H7 (cell line): ENCODE measurements at places on chromosomes 12 and 14. TPM values are rescaled to one million over a fixed set of nuclear protein-coding genes. Genes with fewer than 3 reads are reported as not detected.

REC8 gene
- total RNA-seq: 5.6 and 5.9 TPM in 2 replicates

ABCC9 gene
- total RNA-seq: not detected in 2 replicates

PAH gene
- total RNA-seq: 0.37 and 0.42 TPM in 2 replicates

EPYC gene
- total RNA-seq: not detected in 2 replicates

SLC8A3 gene
- 0.22 and 0.35 TPM in 2 replicates for total RNA-seq

RTN1 gene
- total RNA-seq: 0.42 and 3.7 TPM in 2 replicates

THAP2 gene
- 3.3 and 8.6 TPM in 2 replicates for total RNA-seq

ETNK1 gene
- 54.2 and 78.6 TPM in 2 replicates for total RNA-seq

TTC6 gene
- total RNA-seq: 0.59 and 0.90 TPM in 2 replicates

AREL1 gene
- 19.6 and 20.0 TPM in 2 replicates for total RNA-seq

- DNase-seq: peak; percentile 87
Measured at GRCh38 chr14:92039063-92039718, 668 bp downstream of the TRIP11 start.

GRCh38 chr12:85872497-85873091 is 1.5 kb upstream of the NTS start:
- peak; percentile 19 for DNase-seq

GRCh38 chr12:111757361-111758119 is 9.2 kb upstream of the ALDH2 start:
- peak; percentile 52 for DNase-seq

- no peak for DNase-seq
Measured at GRCh38 chr14:57171363-57171762, 97.3 kb downstream of the EXOC5 start.

GRCh38 chr12:92860521-92860920 is 68.6 kb downstream of the EEA1 start:
- DNase-seq: no peak

- DNase-seq: no peak
Measured at GRCh38 chr12:90802727-90803126, 152.2 kb downstream of the CCER1 start.

- no peak for DNase-seq
Measured at GRCh38 chr14:76793956-76794355, 18.7 kb downstream of the ANGEL1 start.

GRCh38 chr12:25764409-25764808 is 194.1 kb upstream of the RASSF8 start:
- no peak for DNase-seq

DNA sequence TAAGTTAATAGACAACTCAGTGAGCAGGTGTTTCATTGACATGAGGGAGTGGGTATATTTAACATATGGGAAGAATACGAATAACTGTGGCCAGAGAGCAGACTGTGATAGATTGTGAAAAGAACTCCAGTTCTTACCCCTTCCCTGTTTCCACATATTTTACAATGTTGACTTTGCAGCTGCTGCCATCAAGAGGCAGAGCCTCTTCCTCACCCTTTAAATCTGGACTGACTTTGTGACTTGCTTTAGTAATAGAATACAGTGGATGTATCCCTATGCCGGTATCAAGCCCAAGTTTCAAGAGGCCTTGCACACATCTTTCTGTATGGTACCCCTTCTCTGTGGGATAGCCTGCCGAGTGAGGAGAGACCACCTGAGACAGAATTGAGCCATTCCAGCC is 356.7 kb downstream of the ETNK1 start:
- peak; percentile 12 for DNase-seq

GRCh38 chr14:26984311-26985177 is 386.7 kb upstream of the NOVA1 start:
- no peak for DNase-seq

DNA sequence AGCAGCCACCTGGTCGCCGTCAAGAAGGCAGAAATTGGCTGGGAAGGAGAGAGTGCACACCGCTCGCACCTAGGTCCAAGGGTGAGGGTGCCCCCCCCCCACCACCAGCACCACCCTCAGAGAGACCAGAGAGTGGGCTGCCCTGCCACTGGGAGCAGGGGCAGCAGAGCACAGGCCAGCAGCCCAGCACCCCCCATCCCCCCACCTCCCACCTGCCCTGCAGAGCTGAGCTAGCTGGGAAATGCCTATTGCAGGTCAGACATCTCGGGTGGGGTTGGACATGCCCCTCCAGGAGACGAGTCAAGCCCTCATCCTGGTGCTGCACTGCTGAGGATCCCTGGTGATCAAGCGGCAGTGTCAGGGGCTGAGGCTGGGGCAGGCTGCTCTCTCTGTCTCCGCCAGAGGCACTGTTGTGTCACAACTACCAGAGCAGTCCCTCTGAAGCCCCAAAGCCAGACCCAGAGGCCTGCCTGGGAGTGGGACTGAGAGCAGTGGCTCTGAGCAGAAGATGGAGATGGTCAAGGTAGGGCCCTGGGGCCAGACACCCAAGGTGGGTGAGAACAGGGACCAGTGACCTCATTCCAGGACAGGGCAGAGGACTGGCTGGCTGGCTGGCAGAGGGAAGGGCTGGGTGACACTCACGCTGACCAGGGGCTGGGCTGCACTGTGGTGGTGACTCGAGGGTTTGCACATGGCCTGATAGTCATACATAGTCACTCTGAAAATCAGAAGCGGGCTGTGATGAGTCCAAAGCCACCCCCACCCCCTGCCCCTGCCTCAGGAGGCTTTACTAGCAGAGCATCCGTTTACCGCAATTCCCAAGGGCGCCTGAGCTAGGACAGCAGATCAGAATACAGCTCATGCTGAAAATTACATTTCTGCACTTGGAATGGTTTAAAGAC is 19.7 kb upstream of the LRTM2 start:
- DNase-seq: peak; percentile 82

DNA sequence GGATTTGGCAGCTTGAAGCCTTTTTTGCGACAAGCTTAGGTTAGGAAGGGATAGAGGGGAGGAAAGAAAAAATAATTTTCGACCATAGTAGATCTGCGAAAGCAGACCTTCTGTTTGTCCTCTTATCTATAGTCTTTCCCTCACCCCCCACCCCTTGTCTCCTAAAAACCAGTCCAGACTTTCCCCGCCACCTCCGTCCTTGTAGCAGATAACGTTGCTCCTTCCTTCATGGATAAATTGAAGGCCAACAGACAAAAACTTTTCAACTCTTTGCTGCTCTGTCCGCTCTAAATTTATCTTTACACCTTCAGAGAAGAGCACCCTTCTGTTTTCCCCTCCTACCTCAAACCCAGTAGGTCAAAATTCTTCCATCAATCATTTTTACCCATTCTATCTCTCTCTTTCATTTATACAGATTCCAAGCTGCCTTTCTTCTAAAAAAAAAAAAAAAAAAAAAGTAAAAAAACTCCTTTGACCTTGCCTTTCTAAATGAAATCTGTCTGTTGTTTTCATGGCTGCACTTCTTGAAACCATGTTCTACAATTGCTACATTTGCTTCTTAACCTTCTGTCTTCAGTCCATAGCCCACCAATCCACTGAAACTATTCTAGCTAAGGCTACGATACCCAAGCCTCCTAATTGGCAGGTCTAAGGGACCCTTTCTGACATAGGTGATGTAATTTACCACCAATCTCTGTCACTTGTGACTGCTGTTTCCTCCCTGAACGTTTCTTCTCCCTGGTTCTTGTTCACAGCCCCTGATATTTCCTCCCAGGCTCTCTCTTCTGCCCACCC is 11.1 kb upstream of the NEMF start:
- DNase-seq: no peak

- no peak for DNase-seq
Measured at GRCh38 chr14:39060818-39061437, 42.1 kb downstream of the SEC23A start.

DNA sequence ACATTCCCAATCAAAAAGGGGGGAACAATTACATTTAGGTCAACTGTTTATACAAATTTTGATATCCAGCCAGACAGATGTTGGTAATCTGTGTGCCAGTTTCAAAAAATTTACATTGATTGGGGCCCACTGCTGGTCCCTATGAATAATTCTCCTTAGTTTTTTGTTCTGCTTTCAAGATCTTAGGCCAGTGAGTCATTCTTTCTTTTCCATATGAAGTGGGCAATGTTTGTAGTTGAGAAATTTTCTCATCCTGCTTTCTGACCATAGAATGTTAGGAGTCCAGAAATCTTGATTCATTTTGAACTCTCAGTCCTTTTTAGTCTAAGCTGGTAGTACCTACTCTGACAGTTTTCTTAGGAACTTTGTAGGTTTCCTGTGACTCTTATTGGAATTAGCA is 244.3 kb downstream of the DIO2 start:
- no peak for DNase-seq

DNA sequence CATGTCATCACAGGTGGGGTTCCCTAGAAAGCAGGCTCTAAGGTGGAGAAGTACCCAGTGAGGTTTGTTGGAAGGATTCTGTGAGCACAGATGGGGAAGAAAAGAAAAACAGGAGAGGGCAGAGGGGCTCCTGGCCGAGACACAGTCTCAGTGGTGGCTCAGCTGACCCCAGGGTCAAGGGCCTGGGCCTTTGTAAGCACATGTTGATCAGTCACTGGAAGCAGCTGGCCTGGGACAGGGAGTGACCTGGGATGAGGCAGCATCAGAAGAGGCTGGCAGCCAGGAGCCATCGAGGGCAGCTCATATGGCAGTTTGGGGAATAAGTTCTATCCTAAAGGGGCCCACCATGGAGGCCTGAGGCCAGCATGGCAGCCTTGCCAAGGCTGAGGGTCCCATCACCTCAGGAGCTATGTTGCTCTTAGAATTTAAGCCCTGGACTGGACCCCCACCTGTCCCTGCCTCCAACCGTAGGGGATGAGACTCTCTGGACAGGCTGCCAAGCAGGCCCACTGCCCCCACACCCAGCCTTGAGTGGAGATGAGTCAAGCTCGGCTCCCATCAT is 6.3 kb upstream of the TMEM179 start:
- DNase-seq: no peak

- DNase-seq: no peak
Measured at GRCh38 chr14:99436247-99437180, 44.1 kb downstream of the SETD3 start.

- no peak for DNase-seq
Measured at GRCh38 chr14:66649498-66649897, 141.6 kb downstream of the GPHN start.

DNA sequence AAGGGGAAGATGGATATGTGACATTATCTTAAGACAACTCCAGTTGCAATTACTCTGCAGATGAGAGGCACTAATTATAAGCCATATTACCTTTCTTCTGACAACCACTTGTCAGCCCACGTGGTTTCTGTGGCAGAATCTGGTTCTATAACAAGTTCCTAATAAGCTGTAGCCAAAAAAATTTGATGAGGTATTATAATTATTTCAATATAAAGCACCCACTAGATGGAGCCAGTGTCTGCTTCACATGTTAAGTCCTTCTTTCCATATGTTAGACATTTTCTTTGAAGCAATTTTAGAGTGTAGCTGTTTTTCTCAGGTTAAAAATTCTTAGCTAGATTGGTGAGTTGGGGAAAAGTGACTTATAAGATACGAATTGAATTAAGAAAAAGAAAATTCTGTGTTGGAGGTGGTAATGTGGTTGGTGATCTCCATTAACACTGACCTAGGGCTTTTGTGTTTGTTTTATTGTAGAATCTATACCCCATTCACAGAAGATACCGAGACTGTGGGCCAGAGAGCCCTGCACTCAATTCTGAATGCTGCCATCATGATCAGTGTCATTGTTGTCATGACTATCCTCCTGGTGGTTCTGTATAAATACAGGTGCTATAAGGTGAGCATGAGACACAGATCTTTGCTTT is 36.9 kb downstream of the PSEN1 start:
- DNase-seq: no peak

DNA sequence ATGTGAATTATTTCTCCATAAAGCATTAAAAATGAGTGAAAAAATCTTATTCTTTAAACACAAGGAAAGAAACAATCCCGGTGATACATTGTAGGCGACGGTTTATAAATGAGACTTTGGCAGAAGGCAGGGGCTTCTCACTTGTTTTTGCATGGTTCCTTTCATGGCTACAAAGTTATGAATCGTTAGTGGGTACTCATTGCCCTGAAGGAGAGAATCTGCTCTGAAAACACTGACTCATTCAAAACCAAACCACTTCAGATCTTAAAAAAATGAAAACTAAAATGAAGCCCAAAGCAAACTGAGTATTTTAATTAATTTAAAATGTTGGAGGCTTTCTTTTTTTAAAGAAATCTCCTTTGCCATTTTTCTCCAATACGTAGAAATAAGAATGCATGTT is 41.4 kb upstream of the AMIGO2 start:
- no peak for DNase-seq

GRCh38 chr12:55664826-55665225 is 28.1 kb downstream of the OR10P1 start:
- no peak for DNase-seq

GRCh38 chr12:64756376-64756775 is 2.8 kb downstream of the GNS start:
- no peak for DNase-seq

DNA sequence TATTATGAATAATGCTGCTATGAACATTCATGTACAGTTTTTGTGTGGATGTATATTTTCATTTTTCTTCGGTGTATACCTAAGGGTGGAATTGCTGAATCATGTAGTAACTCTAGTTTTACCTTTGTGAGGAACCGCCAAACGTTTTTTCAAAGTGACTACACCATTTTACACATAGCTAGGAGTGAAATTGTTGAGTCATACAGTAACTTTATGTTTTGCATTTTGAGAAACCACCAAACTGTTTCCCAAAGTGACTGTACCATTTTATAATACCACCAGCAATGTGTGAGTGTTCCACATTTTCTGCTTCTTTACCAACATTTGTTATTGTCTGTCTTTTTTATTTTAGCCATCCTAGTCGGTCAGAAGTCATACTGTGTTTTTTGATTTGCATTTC is 3.1 kb upstream of the TPH2 start:
- DNase-seq: no peak
